ENCODE measurements at places on chromosomes 7 and 10. TPM values are rescaled to one million over a fixed set of nuclear protein-coding genes. Genes with fewer than 3 reads are reported as not detected.

The GPR158 gene
- polyA plus RNA-seq: not detected

The PLXNA4 gene
- 0.14 TPM for polyA plus RNA-seq

The TFEC gene
- not detected for polyA plus RNA-seq

The ANKRD61 gene
- 0.22 TPM for polyA plus RNA-seq

The C10orf105 gene
- polyA plus RNA-seq: not detected

The TMEM72 gene
- polyA plus RNA-seq: not detected

The CPA1 gene
- not detected for polyA plus RNA-seq

The NRP1 gene
- polyA plus RNA-seq: 81.4 TPM

The RSU1 gene
- polyA plus RNA-seq: 109 TPM

The SOSTDC1 gene
- 1.5 TPM for polyA plus RNA-seq

The CTAGE15 gene
- polyA plus RNA-seq: 0.20 TPM

The TAS2R5 gene
- polyA plus RNA-seq: 0.37 TPM

The MYPN gene
- 2.2 TPM for polyA plus RNA-seq

The NYAP1 gene
- 0.09 TPM for polyA plus RNA-seq

The C10orf67 gene
- 0.26 TPM for polyA plus RNA-seq

The IFIT3 gene
- 2.2 TPM for polyA plus RNA-seq

The PROSER2 gene
- 20.4 TPM for polyA plus RNA-seq

The GPR85 gene
- 0.15 TPM for polyA plus RNA-seq

The TBXAS1 gene
- polyA plus RNA-seq: 3.1 TPM

The FXYD4 gene
- not detected for polyA plus RNA-seq

The MEST gene
- 28.8 TPM for polyA plus RNA-seq

The TMEM270 gene
- not detected for polyA plus RNA-seq

The LRRD1 gene
- polyA plus RNA-seq: not detected

The UPF2 gene
- 10.4 TPM for polyA plus RNA-seq

Data from mammary epithelial cell (primary cell).